CD4-positive, alpha-beta T cell treated with Interleukin-21 for 1 hour (primary cell): ENCODE measurements at places on chromosomes 13 and 19.
A peak's percentile ranks its signal among the peaks of the same experiment; 100 is the strongest.

DNA sequence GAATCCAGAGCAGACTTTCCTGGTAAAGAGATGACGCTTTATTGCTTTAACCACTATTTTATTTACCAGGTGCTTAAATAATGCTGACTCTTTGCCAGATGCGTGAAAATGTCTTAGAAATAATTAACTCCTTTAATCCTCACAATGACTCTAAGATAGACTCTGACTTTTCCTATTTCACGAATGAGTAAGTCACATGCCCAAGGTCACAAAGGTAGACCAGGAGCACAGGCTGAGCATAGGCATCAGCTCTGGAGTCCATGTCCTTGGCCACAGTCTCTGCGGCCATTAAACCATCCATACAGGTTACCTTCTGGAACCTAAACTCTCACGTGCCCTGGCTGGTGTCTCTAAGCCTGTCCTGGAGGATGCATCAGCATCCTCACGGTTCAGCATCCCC lies 87.3 kb downstream of the ERCC5 start:
- DNase-seq, result no peak

GRCh38 chr13:22235285-22235949 lies 564.5 kb downstream of the FGF9 start:
- DNase-seq, result no peak

DNA sequence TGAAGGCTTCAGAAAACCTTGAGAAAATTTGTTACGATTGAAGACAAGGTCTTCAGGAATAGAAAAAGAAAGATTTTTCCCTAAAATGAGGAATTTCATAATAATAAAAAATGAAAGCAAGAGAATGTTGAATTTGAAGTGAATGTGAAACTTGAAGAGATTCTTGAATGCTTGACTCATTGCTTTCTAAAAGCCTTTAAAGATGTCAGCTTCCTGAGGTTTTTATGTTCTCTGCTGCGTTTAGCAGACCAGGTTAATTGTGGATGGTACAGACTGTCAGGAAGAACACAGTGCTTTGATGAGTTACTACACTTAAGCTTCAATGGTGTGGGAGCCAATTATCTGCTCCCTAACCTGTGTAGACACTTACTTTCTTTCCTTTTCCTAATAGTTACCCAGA lies 96.3 kb upstream of the FNDC3A start:
- no peak for DNase-seq

GRCh38 chr19:47340477-47341208 lies 8.5 kb upstream of the DHX34 start:
- no peak for DNase-seq

DNA sequence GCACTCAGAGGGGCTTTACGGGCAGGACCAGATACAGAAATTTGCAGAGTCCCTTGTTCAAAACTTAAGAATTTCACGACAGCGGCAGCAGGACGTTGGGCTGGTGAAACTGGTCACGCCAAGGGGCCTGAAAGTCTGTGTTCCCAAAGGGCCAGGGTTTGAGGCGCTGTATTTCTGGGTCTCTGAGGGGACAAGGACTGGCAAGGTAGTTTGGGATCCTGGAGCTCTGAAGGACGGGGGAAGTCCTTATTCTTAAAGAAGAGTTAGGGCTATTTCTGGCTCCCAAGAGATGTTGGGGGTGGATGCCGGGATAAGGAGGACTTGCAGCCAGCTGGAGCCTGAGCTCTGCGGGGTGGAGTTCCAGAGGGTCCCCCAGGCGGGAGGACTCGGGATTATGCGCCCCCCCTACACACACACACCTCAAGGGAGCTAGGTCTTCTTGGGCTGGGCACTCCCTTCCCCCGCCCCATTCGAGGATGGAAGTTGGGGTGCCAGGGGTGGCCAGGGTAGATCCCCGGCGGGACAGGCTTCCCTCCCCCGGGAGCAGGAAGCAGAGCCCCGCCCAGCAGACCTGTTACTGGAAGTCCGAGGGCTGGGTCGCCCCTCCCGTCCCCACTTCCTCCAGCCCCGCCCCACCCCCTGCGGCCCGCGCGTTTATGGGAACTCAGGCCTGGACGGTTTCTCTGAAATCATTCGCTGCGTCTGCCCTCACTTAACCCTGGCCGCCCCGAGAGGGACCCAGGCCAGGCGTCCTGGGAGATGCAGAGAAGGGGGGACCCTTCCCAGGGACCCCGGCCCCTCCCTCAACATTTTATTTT lies 5.6 kb downstream of the BCL3 start:
- DNase-seq, result peak; percentile 95

DNA sequence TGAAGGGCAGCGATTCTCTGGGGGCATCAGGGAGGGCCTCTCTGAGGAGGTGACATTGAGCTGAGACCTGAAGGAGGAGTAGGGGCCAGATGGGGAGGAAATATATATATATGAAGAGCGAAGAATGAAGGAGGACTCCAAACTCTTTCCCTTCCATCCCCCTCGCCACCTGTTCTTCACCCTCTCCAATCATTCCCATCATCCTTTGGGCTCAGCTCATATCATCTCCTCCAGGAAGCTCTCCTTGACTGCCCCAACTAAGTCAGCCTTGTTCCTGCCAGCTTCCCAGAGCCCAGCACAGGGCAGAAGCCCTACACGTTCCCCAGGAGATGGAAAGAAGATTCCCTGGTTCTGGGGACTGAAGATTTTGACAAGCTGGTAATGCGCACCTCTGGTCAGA lies 33.0 kb upstream of the SEMA6B start:
- DNase-seq, result no peak

- DNase-seq, result no peak
Measured at GRCh38 chr13:83088858-83089257, 793.4 kb downstream of the SLITRK1 start.

GRCh38 chr13:110471833-110472162 lies 89.7 kb downstream of the RAB20 start:
- peak; percentile 10 for DNase-seq

DNA sequence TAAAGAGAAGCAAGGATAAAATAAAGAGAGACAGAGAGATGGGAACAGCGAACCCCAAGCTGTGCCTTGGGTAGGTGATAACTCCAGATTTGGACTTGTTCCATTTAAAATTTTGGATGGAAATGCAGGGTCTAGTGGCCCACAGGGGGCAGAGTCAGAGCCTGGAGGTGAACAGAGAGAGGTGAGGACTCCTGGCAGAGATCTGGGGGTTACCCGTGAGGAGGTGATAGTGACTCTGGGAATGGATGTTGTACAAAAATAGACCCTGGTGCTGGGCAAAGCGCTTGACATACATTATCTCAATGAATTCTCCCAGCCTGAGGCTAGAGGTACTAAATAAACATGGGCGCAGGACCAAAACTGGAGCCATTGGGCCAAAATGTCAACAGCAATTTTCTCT lies 14.3 kb upstream of the DHRS12 start:
- no peak for DNase-seq

DNA sequence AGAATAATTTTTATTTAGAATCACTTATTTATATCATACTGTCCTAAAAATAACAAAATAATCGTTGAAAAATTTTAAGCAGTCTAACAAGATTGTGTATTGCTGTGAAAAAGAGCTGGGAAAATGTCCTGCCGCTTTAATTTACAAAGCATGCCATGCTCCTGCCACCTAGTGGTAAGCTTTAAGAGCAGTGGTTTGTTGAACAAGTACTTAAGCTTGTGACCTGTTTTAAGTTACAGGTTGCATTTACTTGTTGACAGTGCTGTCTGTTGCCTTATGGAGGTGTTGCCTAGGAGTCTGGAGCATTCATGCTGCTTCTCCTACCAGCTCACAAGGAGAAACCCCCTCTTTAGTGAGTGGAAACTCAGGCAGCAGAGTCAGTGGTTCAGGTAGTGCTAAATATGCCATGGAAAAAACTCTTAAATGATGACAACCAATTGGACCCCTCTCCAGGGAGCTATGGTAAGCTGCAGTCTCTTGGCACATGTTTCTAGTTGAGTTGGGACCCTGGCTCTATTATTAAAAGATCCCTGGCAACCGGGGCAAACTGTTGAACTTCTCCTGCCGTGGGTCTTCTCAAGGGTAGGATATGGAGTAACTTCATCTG lies 68.4 kb downstream of the SPATA13 start:
- DNase-seq, result peak; percentile 70

GRCh38 chr13:22162889-22163288 lies 492.0 kb downstream of the FGF9 start:
- DNase-seq, result peak; percentile 23

DNA sequence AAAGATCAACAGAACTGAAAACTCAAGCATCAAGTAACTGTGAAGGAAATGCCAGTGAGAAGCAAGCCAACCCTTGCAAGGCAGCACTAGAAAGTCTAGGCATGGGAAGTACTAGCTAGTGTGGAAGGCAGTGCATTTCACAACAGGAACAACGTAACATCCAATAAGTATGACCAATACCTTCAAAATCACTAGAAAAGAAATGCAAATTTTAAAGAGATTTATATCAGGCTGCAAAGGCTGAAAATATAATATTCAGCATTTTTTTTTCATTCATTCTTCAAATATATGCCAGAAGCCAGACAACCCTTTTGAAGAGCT lies 121.9 kb downstream of the DLEU7 start:
- DNase-seq, result no peak

GRCh38 chr19:28841531-28841930 lies 371.4 kb downstream of the UQCRFS1 start:
- DNase-seq, result no peak

DNA sequence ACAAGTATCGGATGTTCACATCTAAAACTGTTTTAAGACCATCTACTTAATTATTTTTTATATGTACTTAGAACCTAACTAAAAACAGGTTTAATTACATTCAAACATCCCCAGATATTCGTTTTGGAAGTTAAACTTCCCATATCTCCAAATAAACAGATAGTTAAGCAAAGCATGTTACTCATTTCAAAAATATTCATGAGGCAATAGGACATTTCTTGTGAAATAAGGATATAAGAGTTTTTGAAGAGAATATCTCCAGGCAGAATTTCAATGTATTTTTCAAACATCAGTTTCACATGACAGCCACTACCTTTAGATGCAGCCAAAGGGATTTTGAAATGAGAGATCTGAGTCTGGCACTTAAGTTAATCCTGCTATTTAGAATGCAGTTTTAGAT lies 697.5 kb downstream of the SLITRK1 start:
- DNase-seq, result no peak

DNA sequence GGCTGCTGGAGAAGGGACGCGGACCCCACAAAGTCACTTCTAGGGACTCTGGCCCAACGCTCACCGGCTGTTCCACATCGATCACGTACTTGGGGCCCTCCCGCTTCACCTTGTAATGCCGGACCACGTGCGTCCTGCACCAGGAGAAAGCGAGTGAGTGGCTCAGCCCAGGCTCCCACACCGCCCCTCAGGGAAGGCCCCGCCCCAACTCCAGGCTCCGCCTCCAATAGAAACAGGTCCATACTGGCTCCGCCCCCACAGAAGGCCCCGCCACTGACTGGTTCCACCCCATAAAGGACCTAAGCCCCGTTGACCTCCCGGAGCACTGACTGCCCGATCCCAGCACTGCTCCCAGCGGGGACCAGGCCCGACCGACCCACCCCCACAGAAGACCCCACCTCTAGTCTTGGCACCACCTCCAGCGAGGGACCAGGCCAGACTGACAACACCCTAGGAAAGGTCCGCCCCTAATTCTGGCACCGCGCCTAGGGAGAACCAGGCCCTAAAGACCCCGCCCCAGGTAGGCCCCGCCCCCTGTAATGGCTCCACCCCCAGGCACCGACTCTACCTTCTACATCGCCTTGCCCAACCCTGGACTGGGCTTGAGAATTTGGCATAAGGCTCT lies 11.3 kb downstream of the STAP2 start:
- peak; percentile 80 for DNase-seq

- no peak for DNase-seq
Measured at GRCh38 chr13:22176968-22177520, 506.2 kb downstream of the FGF9 start.

GRCh38 chr13:75643693-75644092 lies 7.6 kb downstream of the LMO7 start:
- DNase-seq, result no peak

GRCh38 chr19:39870171-39870971 lies 24.2 kb upstream of the FBL start:
- DNase-seq, result no peak

DNA sequence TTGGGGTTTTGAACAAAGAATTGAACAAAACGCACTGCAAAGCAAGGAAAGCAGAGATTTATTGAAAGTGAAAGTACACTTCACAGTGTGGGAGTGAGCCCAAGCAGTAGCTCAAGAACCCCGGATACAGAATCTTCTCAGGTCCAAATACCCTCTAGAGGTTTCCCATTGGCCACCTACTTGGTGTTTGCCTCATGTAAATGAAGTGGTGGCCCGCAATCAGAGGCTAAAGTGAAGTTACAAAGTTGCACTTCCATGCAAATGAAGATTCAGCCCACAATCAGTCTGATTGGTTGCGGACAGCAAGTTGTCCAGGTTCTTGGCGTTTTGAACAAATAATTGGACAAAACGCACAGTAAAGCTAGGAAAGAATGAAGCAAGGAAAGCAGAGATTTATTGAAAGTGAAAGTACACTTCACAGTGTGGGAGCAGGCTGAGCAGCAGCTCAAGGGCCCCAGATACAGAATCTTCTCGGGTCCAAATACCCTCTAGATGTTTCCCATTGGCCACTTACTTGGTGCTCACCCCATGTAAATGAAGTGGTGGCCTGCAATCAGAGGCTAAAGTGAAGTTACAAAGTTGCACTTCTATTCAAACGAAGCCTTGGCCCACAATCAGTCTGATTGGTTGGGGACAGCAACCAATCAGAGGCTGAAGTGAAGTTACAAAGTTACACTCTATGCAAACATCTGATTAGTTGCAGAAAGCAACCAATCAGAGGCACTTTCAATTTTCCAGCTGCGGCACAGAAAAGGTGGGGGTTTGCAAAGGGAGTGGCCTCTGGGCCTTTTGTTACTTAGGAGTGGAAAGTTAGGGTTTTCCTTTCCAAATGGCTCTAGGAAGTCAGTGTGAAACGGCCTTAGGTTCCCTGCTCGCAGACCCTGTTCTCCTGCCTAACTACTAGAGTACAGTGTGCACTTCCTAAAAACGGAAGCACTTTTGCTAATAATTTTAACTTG lies 4.8 kb upstream of the TM9SF2 start:
- peak; percentile 90 for DNase-seq

- peak; percentile 74 for DNase-seq
Measured at GRCh38 chr13:40974460-40975407, 44.4 kb downstream of the ELF1 start.

GRCh38 chr19:46825731-46826055 lies 25.0 kb downstream of the AP2S1 start:
- DNase-seq, result no peak

DNA sequence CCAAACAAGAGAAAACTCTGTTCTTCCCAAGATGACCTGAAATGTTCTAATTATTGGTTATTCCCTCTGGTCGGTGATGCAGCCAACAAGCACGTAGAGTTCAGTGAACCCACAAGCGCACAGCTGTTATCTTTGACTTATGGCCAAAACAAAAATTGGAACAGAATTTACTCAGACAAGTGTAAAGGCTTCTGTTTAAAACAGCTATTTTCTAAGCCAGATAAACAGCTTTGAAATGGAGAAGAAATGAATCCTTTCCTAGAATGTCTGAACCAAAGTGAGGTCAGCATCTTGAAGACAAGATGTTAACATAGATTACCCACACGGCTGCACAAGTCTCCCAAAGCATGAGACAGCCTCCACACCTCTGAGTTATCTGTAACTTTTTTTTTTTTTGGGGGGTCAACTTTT lies 669.2 kb downstream of the DIAPH3 start:
- no peak for DNase-seq
